ENCODE measurements at places on chromosomes 16 and 17.

- H3K27me3 ChIP-seq: no peaks in the 10 kb centered on the region
- peak overlapping the region; percentile 92 for H3K27ac ChIP-seq
Measured at GRCh38 chr17:81635973-81636504, 873 bp downstream of the NPLOC4 start.

DNA sequence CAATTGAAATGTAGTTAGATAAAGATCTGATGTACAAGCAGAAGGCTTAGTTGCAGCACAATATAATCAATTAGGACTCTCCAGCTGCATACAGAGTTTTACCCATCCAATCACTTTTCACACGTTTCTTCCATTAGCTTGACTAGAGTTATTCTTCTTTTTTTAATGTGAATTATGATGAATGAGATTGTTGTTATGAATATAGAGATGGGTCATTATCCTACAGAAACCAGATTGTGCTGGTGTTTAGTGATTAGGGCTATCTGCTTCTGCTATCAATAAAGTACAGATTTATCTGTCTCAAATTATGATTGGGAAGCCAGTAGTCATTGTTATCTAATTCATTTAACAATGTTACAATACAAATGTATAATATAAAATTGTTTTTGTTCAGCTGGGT is 221.4 kb upstream of the TBX2 start:
- no peak overlapping the region for H3K27ac ChIP-seq
- no peak for DNase-seq
- no peaks in the 10 kb centered on the region for H3K4me1 ChIP-seq

DNA sequence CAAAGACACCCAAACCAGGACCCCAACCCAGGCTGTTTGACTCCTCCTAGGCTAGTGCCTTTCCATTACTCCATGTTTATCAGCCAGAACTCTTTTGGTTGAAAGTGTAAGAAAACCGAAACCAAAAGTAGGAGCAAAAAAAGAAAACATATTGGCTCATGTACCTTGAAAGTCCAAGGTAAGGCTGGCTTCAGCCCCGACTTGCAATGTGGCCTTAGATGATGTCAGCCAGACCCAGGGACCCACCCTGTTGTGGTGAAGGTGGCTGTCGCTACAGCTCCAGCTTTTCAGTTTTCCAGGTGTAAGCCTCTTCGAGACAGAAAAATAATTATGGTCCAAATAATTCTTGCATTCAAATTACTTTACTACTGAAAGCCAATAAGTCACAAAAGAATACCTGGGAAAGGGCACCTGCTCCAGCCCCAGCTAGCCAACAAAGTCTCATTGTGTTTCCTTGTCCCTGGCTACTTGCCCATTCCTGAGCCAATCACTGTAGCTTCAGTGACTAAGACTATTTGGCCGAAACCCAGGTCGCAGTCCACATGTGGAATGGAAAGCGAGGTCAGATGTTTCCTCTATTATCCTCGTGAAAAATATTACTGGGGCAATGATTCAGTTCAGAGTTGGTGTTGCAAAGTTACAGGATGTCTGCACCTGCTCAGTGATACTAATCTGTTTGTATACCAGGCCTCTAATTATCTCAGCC is 20.7 kb downstream of the DNAH9 start:
- H3K4me1 ChIP-seq: no peaks in the 10 kb centered on the region
- H3K36me3 ChIP-seq: no peaks in the 10 kb centered on the region
- no peak for DNase-seq
- H3K4me3 ChIP-seq: no peak overlapping the region
- H3K27me3 ChIP-seq: peaks cover 2% of the 10 kb centered on the region
- no peak overlapping the region for H3K27ac ChIP-seq

DNA sequence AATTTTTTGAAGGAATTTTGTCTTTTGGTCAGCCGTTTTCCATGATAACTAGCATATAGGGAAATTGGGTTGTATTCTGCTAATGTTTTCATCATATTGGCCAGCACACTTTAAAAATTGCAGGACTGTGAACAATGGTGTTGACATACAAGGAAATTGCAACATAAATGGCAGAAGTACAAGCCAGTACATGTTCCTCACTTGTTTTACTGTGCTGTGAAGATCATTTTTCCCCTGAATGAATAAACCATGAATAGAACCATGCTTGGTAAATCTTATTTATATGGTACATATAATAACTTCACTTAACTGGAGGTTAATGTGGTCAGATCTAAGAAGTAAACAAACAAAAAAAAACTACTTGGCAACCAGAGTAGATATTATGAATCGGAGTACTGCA is 22.8 kb downstream of the OMG start:
- peaks cover 3% of the 10 kb centered on the region for H3K4me1 ChIP-seq
- H3K36me3 ChIP-seq: peaks cover 34% of the 10 kb centered on the region
- H3K27ac ChIP-seq: no peak overlapping the region
- no peak overlapping the region for H3K4me3 ChIP-seq
- DNase-seq: peak; percentile 73

DNA sequence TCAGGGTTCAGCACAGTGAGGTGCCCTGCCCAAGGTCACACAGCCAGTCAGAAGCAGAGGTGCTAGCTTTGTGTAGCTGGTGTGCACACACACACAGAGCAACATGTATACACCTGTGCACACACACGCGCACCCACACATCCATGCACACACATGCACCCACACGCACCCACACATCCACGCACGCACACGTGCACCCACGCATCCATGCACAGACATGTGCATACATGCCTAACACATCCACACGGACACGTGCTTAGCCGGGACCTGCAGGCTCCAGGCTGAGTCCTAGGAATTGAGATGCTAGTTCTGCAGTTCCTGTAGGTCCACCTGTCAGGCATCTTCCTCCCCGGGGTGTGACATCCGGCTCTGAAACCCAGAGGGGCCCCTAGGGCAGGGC is 13.0 kb upstream of the DPEP1 start:
- no peaks in the 10 kb centered on the region for H3K36me3 ChIP-seq
- DNase-seq: no peak
- no peak overlapping the region for H3K27ac ChIP-seq
- no peak overlapping the region for H3K4me3 ChIP-seq
- H3K27me3 ChIP-seq: peaks cover 9% of the 10 kb centered on the region

GRCh38 chr16:53756275-53756996 is 52.5 kb downstream of the FTO start:
- no peak overlapping the region for H3K4me3 ChIP-seq
- peak; percentile 47 for DNase-seq
- H3K27me3 ChIP-seq: no peaks in the 10 kb centered on the region
- peak overlapping the region; percentile 54 for H3K27ac ChIP-seq

GRCh38 chr16:81713796-81714195 is 65.3 kb upstream of the PLCG2 start:
- DNase-seq: no peak
- no peak overlapping the region for H3K27ac ChIP-seq
- no peaks in the 10 kb centered on the region for H3K27me3 ChIP-seq
- H3K36me3 ChIP-seq: peaks cover 7% of the 10 kb centered on the region
- peaks cover 13% of the 10 kb centered on the region for H3K4me1 ChIP-seq

DNA sequence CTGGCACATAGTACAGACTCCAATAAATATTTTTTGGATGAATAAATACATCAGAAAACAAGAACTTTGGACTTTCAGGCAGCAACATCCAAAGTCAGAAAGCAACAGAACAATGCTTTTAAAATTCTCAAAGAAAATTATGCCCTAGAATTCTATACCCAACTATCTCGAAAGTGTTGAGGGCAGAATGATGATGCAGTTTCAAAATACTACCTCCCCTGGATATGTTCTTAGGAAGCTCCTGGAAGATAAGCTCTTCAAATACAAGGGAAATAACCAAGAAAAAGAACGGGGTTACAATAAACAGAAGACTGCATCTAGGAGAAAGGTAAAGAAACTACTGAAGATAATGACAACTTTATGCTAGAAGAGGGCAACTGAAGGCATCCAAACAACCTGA is 11.0 kb downstream of the SIAH1 start:
- no peaks in the 10 kb centered on the region for H3K27me3 ChIP-seq
- no peaks in the 10 kb centered on the region for H3K36me3 ChIP-seq
- no peak for DNase-seq

- no peaks in the 10 kb centered on the region for H3K36me3 ChIP-seq
- no peak overlapping the region for H3K27ac ChIP-seq
- H3K27me3 ChIP-seq: peaks cover 12% of the 10 kb centered on the region
- no peak for DNase-seq
- peaks cover 11% of the 10 kb centered on the region for H3K4me1 ChIP-seq
Measured at GRCh38 chr16:3087243-3088235, 11.6 kb downstream of the ZSCAN10 start.

GRCh38 chr17:17710728-17711541 is 29.7 kb downstream of the RAI1 start:
- H3K27ac ChIP-seq: peak overlapping the region; percentile 89
- DNase-seq: peak; percentile 96
- peak overlapping the region; percentile 21 for H3K4me3 ChIP-seq
- H3K4me1 ChIP-seq: peaks cover 73% of the 10 kb centered on the region

GRCh38 chr17:43983515-43984411 is 20.7 kb upstream of the NAGS start:
- peak overlapping the region; percentile 70 for H3K4me3 ChIP-seq
- no peak for DNase-seq
- H3K27me3 ChIP-seq: peaks cover 53% of the 10 kb centered on the region
- peaks cover 12% of the 10 kb centered on the region for H3K4me1 ChIP-seq
